Amniotic stem cell (primary cell): ENCODE measurements at places on chromosomes 11 and 22.

GRCh38 chr11:103661185-103661584 lies 375.3 kb upstream of the DDI1 start:
- no peak for DNase-seq

DNA sequence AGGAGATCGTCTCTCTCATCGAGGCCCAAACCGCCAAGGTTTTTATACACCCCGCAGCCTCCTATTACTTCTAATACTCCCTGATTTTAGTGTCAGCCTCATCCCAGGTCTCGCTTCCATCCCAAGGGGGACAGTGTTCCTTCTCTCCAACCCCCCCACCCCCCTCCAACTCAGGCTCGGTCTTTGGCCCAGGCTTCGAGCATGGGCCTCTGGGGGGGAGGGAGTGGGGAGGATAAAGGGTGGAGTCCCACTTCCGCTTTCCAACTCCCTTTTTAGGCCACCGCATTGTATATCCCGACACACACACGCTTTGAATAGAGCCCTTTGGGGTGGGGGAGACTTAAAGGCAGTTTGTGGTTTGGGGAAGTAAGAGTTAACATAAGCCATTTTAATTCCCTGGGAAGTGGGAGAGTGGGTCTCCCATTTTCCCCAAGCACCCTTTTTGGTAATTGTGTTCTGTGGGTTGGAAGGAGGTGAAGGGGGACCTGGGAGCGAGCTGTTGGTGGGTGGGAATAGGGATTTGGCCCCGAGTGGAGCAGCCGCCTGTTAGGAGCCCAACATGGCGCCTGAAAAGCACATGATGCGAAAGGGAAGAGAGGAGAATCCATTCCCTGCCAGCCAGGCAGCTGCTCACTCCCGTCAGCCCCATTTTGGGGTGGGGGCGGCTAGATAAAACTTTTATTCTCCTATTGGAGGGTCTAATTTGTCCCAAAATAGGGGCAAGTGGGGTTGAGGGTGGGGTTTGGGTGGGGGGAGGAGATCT lies 844 bp downstream of the PCF11 start:
- DNase-seq = peak; percentile 7

- DNase-seq = no peak
Measured at GRCh38 chr11:101346591-101346990, 217.0 kb upstream of the PGR start.

GRCh38 chr11:98871690-98872089 lies 149.1 kb upstream of the CNTN5 start:
- no peak for DNase-seq

DNA sequence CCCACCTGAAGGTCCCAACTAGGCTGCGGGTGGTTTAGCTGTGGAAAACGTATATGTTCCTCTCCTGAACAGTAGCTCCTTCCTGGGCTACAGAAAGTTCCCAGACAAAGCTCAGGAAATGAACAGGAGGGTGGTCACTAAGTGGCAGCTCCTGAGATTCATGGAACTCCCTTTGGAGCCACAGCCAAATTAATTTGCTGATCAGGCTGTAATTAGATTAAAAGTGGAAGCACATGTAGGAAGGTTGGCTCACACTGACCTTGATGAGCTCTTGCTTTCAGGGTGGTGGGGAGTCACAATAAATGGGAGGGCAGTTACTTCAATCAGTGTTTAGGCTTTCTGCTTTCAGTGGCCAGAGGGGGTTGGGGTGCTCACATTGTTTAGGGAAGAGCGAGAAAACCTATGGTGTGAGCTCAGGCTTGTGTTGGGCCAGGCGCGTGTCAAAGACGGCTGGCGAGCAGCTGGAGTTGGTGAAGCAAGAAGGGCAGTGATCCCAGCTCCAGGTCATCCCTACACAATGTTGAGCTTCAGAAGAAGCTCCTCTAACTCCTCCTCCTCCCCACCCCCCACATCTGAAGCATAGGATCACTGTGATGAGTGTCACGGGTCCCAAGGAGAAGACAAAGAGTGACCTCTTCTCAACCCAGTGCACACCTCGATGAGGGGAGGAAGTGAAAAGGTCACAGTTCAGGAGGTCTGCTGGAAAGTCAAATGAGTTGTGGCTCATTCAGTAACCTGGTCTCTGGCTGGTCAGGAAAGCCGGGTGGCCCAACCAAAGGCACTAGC lies 42.5 kb downstream of the CLPB start:
- DNase-seq = no peak

GRCh38 chr11:12024254-12024926 lies 16.0 kb upstream of the DKK3 start:
- no peak for DNase-seq

- DNase-seq = no peak
Measured at GRCh38 chr22:31284281-31285155, 7.8 kb downstream of the PIK3IP1 start.

- DNase-seq = no peak
Measured at GRCh38 chr11:116813781-116814471, 9.2 kb downstream of the APOA4 start.

- DNase-seq = no peak
Measured at GRCh38 chr22:27454807-27455450, 346.6 kb downstream of the MN1 start.

DNA sequence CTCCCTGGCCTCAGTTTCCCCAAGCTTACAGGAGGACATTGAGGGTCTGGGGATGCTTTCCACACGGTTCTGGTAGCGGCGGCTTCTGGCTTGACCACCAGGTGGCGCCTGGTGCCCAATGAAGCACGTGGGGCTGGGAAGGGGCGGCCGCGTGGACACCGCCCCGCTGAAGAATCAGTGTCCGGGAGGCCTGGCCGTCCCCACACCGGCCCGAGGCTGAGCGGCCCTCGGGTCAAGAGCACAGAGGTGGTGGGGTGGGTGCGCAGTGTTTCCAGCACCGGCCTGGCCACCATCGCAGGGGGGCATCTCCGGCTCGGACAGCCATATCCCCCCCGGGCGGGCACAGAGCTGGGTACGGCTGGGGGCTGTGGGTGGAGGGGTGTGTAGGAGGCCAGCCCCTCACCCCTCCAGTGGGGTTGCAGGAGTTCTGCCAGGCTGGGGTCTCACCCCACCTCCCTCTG lies 27.8 kb upstream of the PPARA start:
- DNase-seq = peak; percentile 41

- DNase-seq = no peak
Measured at GRCh38 chr11:31814176-31814868, 3.2 kb upstream of the PAX6 start.

DNA sequence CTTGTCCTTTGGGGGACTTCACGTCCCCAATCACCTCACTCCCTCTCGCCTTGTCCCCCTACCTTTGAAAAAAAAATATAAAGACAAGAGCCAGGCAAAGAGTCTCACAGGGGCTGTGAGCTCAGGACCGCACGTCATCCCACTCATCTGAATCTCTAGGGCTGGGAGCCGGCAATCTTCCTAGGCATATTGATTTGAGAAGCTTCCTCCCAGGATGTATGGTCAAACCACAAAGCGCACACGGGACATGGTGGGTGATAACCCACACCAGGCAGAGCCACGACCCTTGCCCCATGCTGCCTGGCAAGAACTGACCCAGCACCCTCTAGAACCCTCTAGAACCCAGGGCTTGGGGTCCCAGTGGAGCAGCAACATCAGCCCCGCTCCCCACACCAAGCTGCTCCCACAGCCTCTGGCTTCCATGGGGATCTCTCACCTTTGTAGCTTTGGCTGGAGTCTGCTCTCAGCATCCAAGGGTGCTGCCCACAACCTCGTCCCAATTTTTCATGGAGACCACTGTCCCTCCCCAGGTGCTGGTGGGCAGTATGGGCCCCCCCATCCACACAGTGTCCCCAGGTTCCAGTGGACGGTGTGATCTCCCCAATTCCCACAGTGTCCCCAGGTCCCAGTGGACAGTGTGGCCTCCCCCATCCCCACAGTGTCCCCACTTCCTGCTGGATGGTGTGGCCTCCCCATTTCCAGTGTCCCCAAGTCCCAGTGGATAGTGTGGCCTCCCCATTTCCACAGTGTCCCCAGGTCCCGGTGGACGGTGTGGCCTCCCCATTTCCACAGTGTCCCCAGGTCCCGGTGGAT lies 85.2 kb upstream of the FGF3 start:
- no peak for DNase-seq

DNA sequence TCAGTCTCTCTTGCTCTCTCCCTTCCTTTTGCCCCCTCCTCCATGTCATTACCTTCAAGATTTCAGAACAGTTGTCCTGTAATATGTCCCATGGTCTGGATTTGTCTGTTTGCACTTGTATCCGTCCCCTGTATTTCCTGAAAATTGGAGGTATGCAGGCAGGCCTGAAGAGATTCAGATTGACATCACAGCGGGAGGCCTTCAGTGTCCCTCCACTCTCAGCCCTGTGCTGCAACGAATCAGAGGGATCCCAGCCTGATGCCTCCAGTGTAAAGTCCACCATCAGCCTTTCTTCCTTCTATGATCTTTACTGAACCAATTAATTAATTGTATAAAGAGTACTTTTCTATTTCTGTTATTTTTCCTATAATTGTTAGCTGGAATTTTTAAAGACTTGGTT lies 57.3 kb downstream of the ELMOD1 start:
- no peak for DNase-seq

GRCh38 chr11:81852896-81853295 lies 880.8 kb downstream of the FAM181B start:
- DNase-seq = no peak

DNA sequence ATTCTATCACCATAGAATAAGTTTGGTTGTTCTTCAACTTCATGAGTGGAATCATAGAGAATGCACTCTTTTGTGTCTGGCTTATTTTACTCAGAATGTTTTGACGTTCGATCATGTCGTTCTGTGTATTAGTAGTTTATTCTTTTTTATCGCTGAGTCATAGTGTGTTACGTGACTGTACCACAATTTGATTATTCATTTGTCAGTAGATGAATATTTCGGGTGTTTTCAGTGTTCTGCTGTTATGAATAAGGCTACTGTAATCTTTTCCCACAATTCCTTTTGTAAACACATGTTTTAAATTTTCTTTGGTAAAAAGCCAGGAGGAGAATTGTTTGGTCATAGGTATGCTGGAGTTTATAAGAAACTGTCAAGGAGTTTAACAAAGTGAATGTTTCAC lies 279.9 kb upstream of the B3GAT1 start:
- DNase-seq = no peak

GRCh38 chr22:30221121-30221992 lies 25.2 kb downstream of the LIF start:
- no peak for DNase-seq

DNA sequence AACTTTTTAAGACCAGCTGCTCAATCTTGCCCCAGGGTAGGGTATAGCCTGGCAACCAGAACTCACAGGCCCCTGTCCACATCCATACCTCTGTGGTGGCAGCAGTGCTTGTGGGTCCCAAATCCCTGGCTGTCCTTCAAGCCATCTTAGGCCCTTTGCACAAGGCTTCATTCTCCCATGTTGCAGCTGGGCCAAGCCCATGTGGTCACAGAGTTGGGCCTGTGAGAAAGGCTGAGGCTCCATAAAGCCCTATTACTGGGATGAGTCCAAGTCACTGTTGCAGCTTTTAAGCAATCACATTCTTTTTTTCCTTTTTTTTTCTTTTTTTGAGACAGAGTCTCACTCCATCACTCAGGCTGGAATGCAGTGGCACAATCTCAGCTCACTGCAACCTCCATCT lies 47.9 kb upstream of the SLC25A1 start:
- DNase-seq = no peak

DNA sequence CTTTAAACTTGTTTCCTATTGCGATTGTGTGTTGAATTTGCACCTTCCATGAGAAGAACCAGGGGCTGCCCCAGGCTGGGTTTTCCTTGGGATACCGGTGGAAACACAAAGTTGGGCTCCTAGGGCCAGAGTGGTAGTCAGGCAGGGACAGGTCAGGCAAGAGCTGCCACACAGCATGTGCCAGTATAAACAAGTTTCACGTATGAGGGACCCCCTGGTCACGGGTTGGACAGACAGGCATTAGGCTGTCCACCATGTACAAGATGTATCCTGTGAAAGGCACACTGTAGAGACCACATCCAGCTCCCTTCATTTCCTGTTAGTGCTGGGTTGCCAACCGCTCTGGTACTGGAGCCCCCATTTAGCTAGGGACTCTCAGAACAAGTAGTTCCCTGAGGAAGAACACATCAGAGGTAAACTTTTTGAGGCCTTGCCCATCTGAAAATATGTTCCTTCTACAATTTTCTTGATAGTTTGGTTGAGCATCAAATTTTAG lies 8.8 kb downstream of the UPB1 start:
- no peak for DNase-seq

GRCh38 chr22:50208939-50209892 lies 8.4 kb downstream of the SELENOO start:
- no peak for DNase-seq

DNA sequence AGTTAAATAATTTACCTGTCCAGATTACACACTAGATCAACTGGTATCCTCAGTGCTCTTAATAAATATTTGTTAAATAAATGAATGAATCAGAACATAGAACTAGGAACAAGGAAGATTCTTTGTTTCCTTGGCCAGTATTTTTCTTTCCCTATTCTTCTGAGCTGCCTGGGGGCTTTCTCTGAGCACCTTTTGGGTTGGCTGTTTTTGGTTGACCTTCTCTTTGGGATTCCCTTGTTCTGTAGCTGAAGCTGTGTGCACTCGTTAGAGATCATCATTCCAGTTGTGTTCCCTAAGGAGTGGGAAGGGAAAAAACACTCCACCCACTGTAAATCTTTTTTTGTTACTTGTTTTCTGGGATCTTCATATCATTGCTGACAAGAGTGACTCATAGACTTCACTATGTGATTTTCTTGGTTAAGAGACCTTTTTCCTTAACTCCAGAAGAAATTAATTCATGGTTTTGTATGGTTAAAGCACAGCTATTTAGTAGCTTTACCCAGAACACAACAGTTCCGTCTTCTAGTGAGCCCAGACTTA lies 84.3 kb downstream of the STIM1 start:
- DNase-seq = no peak

GRCh38 chr11:105164208-105164607 lies 24.6 kb upstream of the CARD18 start:
- DNase-seq = no peak

DNA sequence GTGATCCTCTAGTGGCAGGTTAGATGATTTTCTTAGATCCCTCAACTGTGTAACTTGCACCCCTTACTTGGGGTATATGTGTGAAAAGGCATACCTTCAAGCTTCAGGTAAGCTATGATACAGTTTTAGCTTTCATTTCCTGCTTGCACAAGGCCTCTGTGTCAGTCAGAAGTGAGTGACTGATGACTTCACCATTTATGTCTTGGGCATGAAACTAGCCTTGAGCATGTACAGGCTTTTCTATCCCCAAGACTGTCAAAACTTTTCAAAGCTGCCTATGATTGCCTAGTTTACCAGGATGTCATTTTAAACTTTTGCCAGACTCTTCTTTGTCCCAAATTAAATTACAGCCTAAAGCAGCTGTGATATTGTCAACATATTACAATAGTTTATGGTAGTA lies 286.1 kb upstream of the CNTN5 start:
- no peak for DNase-seq

- DNase-seq = no peak
Measured at GRCh38 chr11:41816396-41816795, 356.9 kb upstream of the LRRC4C start.

- no peak for DNase-seq
Measured at GRCh38 chr11:17798716-17799115, 64.1 kb downstream of the KCNC1 start.

DNA sequence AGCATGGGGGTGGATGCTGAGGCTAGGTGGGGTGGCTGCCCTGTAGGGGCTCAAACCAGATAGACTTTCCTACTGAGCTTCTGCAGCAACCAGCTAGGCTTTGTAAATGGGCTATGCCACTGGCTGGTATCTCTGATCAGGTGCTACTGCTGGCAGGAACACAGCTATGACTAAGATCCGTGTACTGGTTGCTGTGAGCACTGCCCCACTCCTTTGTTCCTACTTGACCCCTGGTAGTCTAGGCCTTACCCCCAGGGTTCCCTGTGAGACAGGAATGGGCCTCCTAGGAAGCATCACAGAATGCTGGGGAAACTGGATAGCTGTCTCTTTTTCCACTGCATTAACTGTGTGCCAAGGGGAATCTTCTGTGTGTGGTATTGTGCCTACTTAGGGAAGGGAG lies 58.4 kb upstream of the GAB2 start:
- DNase-seq = no peak
